ENCODE measurements at places on chromosomes 1 and 21.

DNA sequence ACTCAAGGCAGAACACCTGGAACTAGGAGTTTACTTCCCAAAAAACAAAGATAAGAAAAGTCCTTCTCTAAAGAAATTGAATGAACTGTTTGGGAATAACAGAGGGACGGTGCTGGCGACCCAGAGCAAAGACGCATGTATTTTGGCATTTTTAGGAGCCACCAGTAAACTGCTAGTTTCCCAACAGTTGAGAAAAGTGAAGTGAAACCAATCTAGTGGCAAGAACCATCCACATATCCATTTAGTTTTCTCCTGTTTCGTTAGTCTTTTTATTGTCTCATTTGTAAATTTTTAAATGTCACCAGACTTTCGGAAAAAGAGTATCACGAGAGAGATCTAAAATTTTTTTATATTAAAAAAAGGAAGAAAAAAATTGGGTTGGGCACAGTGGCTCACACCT lies 30.2 kb downstream of the ODF2L start:
- no peak for DNase-seq

GRCh38 chr21:36265431-36265830 lies 54.6 kb upstream of the MORC3 start:
- DNase-seq: no peak

DNA sequence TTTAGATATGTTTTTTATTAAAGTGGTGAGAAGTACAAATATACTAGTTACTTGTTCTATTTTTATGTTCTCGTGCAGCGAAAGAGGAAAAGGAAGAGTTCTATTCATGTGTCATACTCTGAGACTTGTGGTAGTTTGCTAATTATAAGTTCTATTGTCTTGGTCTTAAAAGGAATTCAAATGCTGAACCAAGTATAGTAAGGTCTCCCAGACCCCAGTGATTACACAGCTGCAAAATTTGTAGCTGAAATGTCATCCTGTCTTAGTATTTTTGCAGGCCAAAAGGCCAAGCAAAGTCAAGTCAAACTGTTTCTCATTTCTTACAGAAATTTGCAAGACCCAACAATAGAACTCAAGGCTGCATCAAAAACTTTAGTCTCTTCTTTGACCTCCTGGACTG lies 268.7 kb downstream of the CHRM3 start:
- DNase-seq: no peak

GRCh38 chr1:66648901-66649595 lies 103.2 kb upstream of the DYNLT5 start:
- no peak for DNase-seq

DNA sequence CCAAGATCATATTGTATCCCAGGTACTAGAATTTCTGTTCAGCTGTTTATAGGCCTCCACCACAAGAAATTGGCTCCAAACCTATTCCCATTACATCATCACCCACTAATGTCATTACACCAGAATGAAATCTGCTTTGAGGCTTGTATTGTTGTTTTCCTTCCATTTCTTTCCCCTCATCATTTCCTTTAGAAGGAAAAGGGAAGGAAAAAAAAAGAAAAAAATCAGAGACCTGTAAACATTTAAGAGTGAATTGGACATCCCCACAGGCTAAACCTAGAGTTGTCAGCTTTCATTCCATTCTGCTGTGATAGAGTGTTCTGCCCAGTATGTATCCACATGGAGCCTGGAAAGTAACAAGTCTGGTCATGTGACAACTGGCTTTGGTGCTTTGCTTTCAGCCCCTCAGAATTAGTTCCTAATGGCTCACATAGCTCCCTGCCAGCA lies 44.6 kb downstream of the NFYC start:
- DNase-seq: peak; percentile 39

DNA sequence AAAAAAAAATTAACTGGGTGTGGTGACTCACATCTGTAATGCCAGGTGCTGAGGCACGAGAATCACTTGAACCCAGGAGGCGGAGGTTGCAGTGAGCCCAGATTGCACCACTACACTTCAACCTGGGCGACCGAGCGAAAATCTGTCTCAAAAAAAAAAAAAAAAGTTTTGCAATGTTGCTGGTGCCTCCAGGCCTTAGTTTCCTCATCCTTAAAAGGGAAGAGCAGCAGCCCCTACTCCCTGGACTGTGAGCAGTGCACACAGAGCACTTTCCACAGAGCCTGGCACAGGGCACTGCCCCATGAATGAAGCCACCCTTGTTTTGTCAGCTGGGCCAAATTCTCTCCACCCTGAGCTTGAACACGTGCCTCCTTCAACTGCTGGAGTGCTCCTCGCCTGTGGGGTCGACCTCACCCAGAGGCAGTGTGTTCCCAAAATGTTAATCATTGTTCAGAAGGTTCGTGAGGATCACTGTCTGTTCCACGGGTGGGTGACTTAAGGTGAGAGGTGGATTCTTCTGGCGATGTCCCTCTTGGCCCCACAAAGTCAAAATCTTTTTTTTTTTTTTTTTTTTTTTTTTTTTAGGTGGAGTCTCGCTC lies 152.1 kb upstream of the TMEM51 start:
- DNase-seq: no peak

- DNase-seq: no peak
Observed at GRCh38 chr1:17564458-17565393, 25.2 kb downstream of the ARHGEF10L start.

GRCh38 chr1:185603158-185603557 lies 131.0 kb upstream of the HMCN1 start:
- DNase-seq: no peak

DNA sequence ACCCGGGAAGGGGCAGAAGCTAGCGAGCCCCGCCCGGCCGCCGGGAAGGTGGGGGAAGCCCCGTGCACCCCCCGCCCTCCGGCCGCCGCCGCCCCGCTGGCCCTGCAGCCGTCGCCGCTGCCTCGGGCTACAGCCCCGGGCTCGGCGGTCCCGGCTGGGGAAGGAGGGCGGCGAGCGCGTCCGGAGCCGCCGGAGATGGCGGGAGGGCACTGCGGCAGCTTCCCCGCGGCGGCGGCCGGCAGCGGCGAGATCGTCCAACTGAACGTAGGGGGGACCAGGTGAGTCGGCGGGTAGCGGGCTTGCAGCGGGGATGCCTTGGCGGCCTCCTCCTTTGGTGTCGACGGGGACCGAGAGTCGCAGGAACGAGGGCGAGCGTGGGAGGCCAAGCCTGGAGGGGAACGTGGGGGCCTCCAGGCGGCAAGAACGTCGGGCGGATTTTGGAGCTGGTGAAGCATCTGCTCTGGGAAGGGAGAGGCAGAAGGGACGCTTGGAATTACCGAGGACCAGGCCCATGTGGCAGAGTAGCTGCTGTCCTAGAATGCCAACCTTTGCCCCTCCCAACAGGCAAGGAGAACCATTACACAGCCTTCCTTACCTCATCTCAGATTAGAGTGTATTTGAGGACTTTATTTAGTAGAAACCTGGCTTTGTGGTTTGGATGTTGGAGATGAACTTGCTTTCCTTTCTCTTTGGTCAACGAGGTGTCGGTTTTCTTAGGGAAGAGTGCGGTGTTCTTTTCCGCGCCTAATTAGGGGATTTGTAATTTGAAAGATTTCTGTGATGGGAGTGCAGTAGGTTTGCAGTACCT lies 591 bp downstream of the KCTD3 start:
- peak; percentile 68 for DNase-seq

DNA sequence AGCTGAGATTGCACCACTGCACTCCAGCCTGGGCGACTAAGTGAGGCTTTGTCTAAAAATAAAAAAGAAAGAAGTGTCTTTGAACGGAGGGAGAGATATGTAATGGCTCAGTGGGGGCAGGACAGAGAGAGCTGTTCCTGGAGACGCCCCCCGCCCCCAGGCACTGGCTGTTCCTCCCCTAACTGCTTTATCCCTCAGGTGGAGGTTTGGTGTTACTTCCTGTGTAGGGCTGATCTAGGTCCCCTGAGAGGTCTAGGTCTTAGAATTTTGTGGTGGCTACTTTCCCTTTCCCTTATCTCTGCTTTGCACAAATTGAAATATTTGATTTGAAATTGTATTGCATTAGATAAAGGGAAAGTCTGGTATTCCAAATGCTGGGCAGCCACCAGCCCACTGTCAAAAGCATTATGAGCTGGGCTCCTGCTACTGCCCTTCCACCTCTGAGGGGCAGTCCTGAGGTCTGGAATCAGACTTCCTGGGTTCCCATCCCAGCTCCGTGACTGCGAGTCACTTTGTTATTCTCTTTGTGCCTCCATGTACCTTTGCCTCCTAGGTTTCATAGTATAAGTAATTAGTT lies 134.8 kb upstream of the KIF26B start:
- no peak for DNase-seq

GRCh38 chr1:41827991-41828570 lies 90.6 kb downstream of the HIVEP3 start:
- DNase-seq: peak; percentile 52

DNA sequence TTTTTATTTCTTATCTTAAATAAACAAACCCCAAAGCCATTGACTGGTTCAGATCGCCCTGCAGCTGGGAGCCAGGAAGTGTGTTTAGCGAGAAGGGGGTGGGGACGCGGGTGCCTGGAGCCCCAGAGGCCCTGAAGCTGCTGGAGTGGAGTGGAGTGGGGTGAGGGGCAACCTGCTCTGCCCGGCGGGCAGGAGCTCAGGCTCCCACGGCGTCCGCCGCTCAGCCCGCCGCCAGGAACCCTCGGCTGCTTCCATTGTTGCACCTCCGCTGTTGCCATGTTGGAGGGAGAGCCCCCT lies 673 bp downstream of the PIK3C2B start:
- peak; percentile 72 for DNase-seq

GRCh38 chr1:193310564-193310963 lies 124.2 kb upstream of the B3GALT2 start:
- no peak for DNase-seq
